Thoracic aorta (tissue), 2 donors: ENCODE measurements at places on chromosomes 12 and 14.
A peak's percentile ranks its signal among the peaks of the same experiment; 100 is the strongest.

DNA sequence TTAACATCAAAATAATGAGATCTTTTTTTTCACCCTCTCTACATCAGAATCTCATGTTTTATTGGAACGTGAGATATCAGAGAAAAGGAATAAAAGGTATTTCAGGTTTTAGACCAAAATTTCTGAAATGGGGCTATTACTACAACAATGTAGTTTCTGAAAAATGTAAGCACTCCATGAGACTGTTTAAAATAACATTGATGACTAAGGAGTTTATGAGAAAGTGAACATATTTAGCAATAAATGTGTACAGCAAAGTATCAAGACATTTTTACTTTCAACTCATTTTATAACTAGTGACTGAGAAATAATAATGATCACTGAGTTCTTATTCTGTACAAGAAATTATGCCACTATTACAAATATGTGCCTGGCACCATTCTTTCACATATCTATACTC, 39.3 kb upstream of the ABCC9 start:
- no peak for DNase-seq

GRCh38 chr14:24178399-24179178, 6.7 kb downstream of the REC8 start:
- DNase-seq, result no peak

DNA sequence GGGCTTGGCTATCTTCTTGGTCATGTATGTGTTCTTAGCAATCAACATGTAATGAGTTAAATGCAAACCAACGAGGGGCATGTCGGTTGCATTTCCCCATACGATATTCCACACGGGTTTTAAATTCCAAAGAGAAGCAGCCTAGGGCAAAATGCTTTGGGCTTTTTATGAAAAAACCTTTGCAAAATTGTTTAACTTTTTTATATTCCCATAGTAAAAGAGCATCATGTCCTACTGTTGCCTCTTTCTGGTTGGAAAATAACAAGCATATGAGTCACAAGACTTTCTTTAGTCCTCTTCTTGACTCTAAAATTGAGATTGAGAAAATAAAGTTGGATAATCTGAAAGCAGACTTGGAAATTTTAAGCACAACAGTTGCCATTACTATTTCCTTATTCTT, 3.8 kb upstream of the DIO2 start:
- no peak for DNase-seq

- peak; percentile 32 for DNase-seq
Measured at GRCh38 chr14:68924186-68925158, 54.6 kb downstream of the ACTN1 start.

- DNase-seq, result no peak
Measured at GRCh38 chr14:71498212-71498611, 434.0 kb upstream of the RGS6 start.

DNA sequence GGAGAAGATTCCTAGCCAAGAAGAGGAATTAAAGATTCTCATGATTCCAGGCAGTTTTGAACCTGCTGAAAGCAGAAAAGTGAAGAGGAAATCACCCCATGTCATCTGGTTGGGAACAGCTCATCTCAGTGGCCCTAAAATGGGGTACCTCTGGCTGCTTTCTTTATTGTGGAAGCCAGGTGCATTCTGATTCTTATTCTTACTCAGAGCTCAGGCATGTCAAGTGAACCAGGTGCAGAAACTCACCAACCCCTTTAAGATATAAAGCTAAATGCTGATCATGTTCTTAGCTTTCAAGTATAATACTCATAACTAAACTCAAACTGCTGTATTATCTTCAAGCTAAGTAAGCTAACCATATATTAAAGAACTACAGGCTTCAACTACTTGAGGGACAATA, 253.9 kb upstream of the ARID2 start:
- no peak for DNase-seq

DNA sequence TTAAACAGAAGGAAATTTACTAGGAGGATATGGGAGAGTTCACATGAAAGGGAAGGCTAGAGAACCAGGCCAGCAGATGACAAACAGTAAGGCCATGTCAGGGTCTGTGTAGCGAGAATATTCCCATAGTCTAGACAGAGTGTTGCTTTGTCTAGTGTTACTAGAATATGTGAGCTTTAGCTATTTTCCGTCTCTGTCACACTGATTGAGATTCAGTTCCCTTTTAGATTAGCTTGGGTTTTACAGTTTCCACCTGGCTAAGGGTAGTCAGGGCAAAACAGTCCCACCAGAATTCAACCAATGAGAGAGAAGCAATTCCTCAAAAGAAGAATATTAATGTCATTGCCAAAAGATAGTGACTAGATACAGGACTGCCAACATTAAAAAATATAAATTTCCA, 82.8 kb upstream of the MDM1 start:
- DNase-seq, result no peak

GRCh38 chr12:6632026-6632983, 3.5 kb downstream of the LPAR5 start:
- DNase-seq, result no peak

DNA sequence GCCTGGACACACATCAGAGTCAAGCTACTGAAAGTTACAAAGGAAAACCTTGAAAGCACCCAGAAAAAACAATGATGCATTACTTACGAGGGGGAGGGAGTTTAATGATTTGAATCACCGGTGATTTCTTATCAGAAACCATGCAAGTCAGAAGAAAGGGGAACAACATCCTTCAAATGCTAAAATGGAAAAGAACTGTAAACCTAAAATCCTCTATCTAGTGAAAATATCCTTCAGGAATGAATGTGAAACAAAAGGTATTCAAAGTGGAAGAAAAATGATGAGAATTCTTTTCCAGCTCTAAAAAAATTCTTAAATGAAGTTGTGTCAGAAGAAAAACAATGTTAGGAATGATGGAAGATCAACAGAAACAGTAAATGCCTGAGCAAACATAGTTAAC, 16.8 kb downstream of the SCAF11 start:
- no peak for DNase-seq

DNA sequence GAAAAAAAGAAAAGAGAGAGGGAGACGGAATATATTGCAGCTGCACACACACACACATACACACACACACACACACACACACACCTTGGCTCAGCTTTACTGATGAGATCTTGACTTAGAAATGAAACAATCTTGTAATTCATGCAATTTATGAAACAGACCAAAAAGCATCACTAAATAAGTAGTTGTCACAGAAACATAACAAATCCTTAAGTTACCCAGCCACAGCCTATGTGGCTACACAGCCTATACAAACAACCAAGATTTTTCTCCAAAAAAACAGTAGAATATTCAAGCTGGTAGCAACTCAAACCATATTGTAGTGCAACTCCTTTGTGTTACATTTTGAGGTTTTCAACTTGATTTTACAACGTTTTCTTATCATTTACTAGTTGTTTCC, 37.9 kb upstream of the GNG2 start:
- DNase-seq, result no peak

DNA sequence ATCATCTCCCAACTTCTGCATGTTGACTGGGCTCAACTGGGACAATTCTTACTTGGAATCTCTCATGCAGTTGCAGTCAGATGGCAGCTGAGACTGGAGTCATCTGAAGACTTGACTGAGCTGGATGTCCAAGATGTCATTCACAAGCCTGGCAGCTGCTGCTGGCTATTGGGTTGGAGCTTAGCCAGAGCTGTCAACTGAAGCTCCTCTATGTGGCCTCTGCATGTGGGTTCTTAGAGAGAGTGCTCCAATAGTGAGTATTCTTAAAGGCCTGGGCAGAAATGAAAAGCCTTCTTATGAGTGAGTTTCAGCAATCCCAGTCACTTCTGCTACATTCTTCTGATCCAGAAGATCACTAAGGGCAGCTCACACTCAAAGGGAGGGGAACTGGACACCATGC, 440.9 kb downstream of the LRIG3 start:
- DNase-seq, result no peak

DNA sequence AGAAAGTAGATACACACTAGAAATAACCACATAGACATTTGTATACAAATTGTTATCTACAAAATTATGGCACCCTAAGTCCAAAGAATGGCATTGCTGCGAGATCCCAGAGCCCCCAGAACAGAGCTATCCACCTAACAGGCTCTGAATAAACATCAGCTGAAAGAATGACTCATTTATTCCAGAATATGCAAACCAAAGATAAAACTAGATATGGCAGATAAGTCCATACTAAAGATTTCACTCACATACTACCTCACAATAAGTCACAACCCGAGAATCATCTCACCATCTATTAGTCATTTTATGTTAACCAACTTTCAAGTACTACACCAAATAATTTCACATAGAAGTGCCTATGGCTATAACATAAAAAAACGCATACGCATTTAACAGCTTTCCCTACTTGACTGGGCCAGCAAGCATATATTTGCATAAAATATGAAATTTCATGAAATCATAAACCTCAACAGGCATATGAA, 5.6 kb downstream of the CNIH1 start:
- DNase-seq, result no peak

GRCh38 chr12:119369907-119370546, 35.5 kb downstream of the CCDC60 start:
- no peak for DNase-seq

DNA sequence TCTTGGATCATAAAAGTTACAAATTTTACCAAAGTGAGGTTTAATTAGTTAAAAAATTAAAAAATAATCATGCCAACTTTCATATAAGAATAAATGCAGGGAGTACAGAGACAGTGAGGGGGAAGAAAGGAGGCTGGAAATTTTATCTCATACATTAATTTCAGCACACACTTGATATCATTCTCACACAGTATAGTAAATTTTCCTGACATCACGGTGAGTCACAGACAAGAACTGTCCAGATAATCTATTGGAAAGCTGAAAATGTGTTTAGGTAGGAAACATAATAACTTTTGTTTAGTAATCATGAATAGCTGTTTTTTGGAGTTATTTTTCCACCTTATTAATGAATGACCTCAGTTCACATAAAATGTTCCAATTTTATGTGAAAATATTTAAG, 1204.8 kb downstream of the GALC start:
- no peak for DNase-seq

DNA sequence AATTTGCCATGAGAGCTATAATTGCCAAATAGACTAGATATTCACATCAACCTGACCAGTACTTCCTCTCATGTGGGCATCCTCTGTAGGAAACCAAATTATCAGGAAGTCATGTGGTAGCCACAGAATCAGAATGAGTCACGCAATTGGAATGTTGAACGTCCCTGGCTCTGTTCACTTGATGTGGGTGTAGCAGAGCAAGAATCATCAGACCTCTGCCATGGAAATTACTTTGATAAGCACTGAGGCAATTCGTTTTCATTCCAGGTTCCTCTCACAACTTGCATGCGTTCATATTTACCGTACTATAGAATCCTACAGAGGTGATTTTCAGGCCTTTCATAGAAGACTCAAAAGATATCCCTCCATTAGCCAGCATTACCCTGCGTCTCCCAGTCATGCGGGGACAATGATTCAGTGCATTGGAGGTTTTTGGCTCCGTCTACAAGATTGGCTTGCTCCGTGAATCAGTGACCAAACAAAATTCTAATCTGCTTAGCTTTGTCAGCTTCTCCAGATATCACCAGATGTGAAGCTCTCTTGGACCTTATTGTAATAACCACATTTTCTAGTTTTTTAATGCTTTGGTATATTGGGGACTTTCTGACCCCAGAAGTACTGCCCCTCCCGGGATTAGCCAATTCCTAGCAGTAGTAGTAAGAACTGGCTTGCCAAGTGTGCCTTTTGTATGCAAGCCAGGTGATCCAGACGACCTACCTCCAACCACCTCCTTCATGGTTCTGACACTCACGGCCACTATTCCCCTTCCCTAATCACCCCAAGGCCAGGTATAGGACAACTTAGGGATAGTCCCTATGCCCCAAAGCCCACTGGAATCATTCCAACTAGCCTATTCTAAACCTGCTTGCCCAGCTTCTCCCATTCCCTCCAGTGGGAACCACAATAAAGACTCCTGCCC, 133.4 kb downstream of the KICS2 start:
- DNase-seq, result no peak

GRCh38 chr14:105312973-105313372, 1.6 kb upstream of the PACS2 start:
- DNase-seq, result no peak

DNA sequence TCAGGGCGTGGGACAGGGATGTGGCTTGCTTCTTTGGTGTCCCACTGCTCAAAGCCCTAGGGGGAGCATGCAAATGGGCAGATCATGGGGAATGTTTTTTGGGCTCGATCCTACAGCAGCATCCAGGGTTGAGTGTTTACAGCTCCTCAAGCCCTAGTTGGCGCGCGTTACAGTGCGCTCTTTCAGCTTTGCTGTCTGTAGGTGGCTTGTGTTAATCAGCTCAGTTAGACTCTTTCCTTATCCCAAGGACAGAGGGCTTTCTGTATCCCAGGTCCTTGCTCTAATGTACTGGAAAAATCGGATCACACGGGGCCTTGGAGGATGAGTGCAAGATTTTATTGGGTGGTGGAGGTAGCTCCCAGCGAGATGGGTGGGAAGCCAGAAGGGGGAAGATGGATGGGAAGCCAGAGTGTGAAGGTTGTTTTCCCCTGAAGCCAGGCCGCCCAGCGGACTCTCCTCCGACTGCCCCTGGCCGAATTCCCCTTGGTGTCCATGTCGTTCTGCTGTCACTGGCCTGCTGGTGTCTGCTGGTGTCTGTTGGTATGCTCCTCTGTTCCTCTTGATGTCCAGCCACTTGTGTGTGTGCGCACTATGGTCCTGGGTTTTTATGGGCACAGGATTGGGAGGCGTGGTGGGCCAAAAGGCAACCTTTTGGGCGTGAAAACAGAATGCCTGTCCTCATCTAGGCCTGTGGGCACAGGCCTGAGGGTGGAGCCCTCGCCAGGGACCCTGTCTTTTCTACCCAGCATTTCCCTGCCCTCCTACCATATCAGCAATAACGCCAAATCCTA, 10.7 kb upstream of the TXNRD1 start:
- DNase-seq, result no peak

DNA sequence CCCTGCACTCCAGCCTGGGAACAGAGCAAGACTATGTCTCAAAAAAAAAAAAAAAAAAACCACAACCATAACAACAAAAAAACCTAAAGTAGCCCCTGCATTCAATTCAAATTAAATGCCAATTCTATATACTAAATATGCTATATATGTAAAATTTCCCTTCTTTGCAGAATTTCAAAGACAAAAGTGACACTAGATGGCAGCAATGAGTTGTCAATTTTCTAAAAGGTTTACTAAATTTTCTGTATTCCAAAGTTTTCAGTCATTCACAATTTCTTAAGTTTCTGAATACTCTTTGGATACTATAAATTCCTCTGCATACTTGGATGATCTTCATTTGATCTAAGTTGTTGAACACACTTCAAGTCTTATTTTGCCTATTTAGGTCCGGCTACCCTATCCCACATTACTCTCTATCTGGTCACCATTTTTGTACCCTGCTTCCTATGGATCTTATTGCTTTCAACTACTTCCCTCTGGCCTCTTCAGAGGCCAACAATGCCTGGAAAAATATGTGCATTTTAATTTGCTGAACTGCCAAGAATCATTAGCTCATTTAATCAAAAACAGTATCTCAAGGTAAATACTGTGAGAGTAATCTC, 27.9 kb downstream of the HNRNPC start:
- no peak for DNase-seq

DNA sequence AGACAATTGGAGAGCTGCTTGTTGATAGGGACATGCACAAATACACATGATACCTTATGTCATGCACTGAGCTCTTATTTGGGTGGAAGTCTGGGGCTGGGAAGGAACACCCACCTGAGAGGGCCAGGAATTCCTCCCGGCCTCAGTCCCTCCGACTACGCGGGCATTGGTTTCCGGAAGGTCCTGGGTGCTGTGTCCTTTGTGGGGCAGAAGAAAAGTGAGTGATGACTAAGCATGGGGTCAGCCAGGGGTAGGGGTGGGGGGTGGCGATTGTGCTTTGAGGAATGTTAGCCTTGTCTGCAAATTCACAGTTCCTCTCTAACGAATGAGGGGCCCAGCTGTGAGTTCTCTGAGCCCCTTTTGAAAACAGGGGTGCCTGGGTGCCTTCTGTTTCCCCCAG, 798 bp downstream of the CELA1 start:
- no peak for DNase-seq
